ENCODE measurements at places on chromosomes 5 and 9.
A peak's percentile ranks its signal among the peaks of the same experiment; 100 is the strongest.

DNA sequence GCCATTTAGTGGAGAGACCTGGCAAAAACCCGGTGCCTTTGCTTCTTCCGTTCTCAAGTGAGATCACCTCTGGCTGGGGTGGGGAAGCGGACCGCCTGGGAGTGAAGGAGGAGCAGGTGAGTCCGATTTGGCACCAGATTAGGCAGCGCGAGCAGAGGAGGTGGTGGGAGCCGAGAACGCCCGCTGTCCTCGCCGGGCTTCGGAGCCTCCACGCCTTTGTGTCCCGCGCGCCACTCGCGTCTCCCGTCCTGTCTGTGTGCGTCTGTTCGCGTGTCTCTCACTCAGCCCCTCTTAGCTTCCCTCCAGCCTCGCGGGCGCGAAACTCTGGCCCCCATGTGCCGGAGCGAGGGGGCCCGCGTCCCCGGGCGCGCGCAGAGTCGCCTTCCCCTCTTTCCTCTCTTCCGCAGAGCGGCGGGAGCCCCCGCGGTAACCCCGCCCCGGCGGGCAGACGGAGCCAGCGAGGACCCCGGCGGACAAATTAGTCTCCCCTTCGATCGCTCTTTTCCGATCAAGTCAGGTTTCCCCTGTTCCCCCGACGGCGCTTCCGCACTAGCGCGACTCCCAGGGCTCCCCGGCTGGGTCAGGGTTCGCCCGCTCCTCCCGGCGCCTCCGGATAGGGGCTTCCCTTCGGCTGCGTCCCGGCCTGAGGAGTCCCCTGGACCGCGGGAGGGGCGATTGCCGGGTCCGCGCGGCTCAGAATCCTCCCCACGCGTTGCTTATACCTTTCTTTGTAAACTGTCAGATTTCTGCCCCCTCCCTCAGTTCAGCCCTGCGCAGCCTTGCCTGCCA, 7.1 kb downstream of the POU4F3 start:
- no peak for DNase-seq

GRCh38 chr5:23014825-23015224, 161.7 kb upstream of the CDH12 start:
- no peak for DNase-seq

DNA sequence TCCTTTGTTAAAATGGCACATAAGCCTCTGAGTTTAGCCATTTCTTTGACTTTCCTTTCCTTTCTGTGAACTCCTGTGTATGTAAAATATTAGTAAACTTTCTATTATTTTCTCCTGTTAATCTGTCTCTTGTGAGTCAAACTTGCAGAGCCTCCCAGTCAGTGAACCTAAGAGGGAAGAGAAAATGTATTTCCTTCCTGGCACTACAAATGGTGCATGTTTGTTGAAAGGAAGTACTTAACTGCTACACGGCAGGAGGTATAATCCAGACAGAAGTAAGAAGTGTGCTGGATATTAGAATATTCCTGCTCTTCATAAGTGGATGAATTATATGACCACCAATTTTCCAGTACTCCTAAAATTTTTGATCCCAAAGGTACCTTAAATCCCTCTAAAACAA, 23.0 kb downstream of the CTSL start:
- DNase-seq = no peak

- DNase-seq = no peak
Observed at GRCh38 chr5:145936401-145937131, at the start of gene SH3RF2. Gene SH3RF2, plus strand, starts transcription at chr5:145936578. Its CDS starts 1,351 bp downstream, at chr5:145937929.

DNA sequence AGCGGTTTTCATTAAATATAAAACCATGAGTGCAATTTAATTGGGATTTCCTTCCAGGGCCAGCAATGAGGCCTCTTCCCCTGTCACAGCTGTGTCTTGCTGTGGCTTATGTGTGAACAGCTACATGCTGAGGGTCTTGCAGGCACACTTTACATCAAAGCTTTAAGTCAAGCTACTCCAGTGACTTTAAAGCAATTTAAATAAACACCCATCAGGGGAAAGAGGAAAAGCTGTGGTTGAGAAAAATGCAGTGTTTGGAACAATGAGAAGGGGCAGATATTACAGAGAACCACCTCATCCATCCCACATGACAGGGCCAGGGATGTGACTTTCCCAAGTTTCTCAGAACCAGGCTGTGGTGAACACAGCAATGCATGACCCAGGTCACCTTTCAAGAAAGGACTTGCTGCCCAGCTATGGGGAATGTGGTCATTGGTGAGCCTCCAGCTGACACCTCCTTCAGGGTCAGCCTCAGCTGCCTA, 115.9 kb upstream of the LPAR1 start:
- no peak for DNase-seq

DNA sequence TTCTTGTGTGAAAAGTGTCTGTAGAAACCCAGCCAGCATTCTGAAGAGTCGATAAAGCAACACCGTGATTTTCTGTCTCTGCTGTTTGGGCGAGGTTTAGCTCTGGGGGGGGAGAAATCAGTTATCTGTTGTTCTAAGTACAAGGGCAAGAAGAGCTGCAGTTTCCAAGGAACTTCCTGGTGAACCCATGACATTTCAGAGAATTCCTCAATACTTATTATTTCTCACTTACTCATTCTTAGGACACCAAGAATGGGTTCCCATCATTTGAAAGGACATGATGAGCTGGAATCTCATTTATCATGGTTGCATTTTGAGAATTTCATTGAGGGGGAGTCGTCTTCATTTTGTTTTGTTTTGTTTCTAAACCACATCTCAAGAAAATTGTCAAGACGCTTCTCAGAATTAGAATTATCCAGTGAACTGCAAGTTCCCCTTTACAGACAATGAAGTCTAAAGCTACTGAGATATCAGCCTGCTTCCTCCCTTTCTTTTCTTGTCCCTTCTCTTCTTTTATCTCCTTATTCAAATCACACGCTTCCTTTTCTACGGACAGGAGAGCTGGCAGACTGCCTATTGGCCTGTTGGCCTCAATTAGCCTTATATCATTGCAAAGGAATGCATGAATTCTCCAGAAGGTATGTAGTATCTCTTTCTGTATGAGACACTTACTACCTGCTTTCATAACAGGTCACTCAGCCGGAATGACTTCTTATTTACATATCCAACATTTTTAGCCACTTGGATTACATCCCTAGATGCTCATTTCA, 53.7 kb downstream of the ZNF462 start:
- DNase-seq = no peak

- DNase-seq = peak; percentile 46
Observed at GRCh38 chr9:95127249-95128176, 190.0 kb downstream of the FANCC start.

DNA sequence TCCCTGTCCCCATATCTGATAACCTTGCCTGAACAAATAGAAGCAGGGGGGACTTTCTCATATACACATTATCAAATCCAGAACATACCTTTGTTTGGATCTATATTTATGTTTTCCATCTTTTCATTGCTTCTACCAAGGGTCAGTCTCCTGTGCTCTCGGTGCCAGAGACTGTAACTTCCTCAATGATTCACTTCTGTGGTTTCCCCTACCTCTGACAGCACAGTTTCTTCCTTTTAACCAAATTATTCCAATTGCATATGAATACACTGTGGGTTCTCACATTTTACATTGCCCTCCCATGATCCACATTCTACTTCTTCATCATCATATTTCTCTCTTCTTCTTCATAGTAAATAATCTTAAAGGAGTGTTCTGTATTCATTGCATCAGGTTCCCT, 32.2 kb downstream of the NMUR2 start:
- no peak for DNase-seq

GRCh38 chr5:113527746-113528145, 14.3 kb downstream of the YTHDC2 start:
- no peak for DNase-seq

GRCh38 chr9:114259798-114260523, 62.9 kb upstream of the ORM1 start:
- no peak for DNase-seq

DNA sequence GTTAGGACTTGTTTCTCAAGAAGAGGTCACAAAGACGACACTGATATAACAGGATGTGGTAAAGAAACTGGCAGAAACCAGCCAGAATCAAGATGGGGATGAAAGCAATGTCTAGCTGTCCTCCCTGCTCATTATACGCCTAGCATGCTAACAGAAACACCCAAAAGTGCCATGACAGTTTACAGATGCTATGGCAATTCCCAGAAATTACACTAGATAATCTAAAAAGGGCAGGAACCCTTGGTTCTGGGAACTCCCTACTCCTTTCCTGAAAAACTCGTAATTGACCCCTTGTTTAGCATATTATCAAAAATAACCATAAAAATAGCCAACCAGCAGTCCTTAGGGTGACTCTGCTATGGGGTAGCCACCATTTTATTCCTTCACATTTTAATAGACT, 10.9 kb upstream of the MRPS30 start:
- DNase-seq = no peak
